AG09309 (cell line): ENCODE measurements at places on chromosomes 2 and 18.

DNA sequence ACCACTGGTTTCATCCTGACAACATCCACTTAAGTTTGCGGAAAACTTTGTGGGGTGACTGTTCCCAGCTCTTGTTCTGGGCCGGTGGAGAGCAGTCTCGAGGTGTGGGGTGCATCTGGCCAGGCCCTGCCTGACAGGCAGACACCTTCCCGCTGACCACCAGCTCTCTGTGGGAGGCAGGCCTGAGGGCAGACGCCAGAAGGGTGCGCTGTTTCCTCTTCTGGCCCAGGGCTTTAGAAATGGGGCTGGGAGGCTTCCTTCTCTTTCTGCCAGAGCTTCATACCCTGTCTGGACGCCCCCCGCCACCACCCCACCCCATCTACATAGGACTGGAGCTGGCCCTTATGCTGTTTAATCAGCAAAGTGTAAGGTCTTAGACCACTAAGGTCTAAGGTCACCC lies 263.8 kb downstream of the LOXHD1 start:
- DNase-seq = no peak

GRCh38 chr18:69031571-69031970 lies 233.7 kb downstream of the CCDC102B start:
- no peak for DNase-seq

GRCh38 chr18:67672716-67673115 lies 156.2 kb upstream of the DSEL start:
- DNase-seq = no peak

GRCh38 chr2:222730366-222730999 lies 59.0 kb downstream of the MOGAT1 start:
- DNase-seq = no peak

DNA sequence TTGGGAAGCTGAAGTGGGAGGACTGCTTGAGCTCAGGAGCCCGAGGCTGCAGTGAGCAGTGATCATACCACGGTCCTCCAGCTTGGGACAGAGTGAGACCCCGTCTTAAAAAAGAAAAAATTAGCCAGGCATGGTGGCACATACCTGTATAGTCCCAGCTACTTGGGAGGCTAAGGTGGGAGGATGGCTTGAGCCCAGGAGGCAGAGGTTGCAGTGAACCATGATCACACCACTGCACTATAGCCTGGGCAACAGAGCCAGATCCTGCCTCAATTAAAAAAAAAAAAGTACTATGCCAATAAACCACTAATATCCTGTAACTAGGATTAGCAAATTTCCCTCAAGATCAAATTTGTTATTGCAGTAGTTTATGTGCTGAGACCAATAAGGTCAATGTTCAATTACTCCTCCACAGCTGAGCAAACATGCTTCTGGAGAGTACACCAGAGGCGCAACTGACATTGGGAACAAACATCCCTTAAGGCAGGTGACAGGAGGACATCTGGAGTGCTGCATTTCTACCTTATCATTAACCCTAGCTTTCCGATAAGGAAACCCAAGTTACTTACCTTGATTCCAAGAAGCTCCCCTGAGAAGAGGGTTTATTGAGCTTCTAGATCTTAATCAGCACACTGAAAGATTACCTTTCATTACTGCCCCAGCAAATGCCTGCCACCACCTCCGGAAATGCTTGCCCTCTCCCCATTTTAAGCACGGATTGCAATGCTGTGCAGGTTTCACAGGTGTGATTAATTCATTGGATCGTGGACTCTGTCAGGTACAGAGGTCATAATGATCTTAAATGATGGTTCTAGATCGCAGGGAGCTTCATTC lies 26.2 kb downstream of the MGAT4A start:
- no peak for DNase-seq
